Stimulated activated CD4-positive, alpha-beta T cell treated with anti-CD3 and anti-CD28 coated beads, Interleukin-2, amount 100 ng/mL, for 24 hours (primary cell): ENCODE measurements at places on chromosomes 6 and 20.

GRCh38 chr6:26360451-26361416 is 4.3 kb upstream of the BTN3A2 start:
- no peak for DNase-seq

GRCh38 chr6:170074435-170074834 is 216.4 kb downstream of the DLL1 start:
- DNase-seq: no peak

GRCh38 chr6:69096681-69097080 is 461.6 kb downstream of the ADGRB3 start:
- DNase-seq: no peak

- no peak for DNase-seq
Measured at GRCh38 chr6:152418551-152418950, 218.6 kb downstream of the SYNE1 start.

DNA sequence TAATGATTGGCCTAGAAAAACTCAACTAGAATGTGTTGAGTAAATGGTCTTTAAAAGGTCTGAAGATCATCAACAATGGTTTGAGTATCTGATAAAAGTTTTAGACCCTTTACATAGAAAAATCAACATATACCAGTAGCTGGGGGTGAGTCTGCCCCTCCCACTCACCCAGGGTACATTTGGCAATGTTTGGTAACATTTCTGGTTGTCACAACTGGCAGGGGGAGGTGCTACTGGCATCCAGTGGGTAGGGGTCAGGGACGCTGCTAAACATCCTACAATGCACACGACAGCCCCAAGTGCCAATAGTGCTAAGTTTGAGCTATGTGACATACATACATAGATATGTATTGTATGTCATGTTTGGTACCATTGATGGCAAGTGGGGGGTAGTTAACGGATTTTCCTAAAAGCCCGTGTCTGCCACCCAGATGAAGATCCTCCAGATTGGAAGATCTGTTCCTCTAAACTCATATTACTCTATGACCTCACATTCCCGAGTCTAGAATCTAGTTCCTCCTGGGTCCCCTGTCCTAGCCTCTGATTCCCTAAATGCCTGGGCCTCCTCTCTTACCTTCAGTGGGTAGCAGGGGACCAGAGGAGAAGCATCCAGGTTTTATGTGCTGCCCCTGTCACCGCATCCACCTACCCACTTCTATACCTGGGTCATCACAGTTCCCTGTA is 2.5 kb upstream of the MMP9 start:
- no peak for DNase-seq

DNA sequence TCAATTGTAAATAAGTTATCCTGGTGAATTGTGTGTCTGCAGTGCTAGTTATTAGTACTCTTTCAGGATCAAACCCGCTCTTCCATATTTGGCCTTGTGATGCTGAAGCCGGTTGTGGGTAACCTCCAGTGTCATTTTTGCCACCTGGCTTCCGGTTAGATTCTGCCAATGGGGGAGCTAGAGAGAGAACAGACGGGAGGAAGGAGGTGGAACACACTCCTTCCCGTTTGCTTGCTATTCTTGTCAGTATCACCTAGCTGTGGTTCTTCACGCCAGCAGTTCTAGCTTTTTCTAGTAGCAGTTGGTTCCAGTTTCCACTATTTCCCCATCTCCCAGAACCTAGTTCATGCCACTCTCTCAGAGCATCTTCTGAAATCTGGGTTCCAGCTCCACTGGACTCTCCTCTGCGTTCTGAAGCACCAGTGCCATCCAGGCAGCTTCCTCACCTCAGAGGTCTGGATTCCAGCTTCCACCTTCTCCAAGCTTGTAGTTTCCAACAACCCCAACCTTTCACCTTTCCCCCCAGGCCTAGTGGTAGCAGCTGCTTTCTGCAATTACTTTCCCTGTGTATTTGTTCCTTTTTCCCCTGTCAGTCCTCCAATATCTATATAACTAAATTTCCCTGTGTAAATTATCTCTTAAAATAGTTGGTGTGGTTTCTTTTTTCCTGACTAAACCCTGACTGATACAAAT is 46.9 kb upstream of the LOC128125822 start:
- no peak for DNase-seq
